ENCODE measurements at places on chromosomes 3 and 15.

DNA sequence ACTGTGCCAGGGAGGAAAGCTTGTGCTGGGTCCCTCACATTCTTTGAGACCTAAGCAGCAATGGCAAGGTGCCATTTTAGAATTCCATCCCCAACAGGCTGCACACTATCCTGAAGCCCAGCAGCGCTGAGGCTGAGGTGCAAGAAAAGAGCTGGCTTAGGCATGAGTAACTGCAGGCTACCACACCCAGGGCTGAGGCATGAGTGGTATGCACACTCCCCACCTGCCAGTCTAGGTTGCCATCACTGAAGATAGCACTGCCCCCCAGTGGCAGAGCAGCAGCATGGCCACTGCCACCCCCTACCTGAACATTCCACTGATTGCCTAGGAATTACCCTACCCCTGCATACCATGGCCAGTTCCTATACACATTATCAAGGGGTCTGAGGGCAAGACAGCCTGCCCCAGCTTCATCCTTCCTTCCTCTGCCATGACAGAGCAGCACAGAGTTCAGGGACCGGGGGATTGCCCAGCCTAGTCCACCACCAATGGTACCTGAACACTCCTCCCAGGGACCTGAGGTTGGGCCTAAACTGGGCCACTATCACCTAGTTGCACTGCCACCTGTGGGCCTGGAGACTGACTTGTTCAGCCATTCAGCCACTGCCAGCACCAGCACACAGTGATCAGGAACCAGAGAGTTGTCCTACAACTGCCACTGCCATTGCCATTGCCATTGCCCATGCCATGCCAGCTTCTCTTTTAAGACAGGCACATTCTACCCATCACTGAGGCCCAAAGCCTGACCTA, 129.8 kb downstream of the SATB1 start:
- DNase-seq, result peak; percentile 43

DNA sequence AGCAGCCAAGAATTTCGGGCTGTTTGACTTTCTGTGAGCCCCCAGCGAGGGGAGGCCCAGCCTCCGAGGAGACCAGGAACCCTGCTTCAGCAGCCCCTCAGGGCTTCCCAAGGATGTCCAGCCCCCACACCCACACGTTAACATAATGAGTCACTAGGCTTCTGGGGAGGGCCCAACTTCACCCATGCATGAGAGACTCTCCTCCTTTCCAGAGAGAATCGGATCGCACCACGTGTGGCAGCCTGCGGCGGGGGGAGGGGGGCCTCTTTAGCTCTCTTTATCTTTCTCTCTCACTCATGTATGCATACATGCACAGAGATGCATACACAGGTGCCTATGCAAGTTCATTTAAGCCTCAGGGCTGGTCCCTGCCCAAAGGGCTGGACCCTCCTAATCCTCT, 3.1 kb upstream of the AP2M1 start:
- DNase-seq, result no peak

DNA sequence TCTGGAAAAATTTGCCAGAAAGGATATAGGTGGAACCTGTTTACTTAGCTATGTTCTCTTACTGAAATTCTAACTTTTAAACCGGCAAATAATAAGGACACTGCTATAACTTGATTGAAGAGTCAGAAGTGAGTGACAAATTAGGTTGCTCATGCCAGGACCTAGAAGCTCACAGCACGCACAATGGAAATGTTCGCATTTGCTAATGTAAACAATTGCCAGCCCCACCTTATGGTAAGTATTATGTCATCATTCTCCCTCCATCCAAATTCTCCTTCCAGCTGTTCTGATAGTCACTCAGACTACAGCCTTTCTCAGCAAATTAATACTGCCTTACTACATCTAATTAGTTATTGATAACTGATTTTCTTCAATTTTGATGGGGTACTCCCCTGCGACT, 4.8 kb upstream of the STXBP5L start:
- no peak for DNase-seq

GRCh38 chr3:27533718-27534573, 49.8 kb upstream of the SLC4A7 start:
- DNase-seq, result no peak

DNA sequence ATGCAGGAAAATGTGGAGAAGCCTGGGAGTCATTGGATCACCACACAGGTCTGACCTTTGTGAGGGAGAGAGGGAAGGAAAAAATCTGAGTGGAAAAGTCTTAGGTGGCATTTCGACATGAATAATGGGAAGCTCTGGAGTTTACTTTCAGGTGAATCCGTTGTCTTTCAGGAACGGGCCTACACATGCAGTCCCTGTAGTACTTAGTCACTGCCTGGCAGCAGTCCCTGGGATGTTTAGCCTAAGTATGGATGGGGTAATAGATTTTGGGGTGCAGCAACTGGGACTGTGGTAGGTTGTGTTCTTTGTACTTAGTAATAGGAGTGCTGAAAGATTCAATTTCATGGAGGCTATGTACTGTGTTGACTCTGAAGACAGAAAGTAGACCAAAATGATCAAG, 227.5 kb upstream of the EPHA3 start:
- no peak for DNase-seq

DNA sequence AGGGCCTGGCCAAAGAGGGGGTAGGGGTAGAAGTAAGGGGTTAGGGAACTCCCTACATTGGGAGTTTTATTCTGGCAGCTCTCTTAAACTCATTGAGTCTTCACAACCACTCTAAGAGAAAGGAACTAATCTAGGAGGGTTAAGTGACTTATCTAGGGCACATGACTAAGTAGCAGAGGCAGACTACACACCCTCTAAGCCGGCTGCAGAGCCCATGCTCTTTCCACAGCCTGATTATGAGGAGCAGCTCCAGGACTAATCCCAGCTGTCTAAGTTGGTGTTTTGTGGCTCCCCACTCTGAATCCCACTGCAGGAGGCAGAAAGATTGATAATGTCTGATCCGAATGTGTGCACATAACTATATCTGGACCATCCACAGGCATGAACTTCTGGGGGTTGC, 374.6 kb downstream of the EPHB1 start:
- no peak for DNase-seq

DNA sequence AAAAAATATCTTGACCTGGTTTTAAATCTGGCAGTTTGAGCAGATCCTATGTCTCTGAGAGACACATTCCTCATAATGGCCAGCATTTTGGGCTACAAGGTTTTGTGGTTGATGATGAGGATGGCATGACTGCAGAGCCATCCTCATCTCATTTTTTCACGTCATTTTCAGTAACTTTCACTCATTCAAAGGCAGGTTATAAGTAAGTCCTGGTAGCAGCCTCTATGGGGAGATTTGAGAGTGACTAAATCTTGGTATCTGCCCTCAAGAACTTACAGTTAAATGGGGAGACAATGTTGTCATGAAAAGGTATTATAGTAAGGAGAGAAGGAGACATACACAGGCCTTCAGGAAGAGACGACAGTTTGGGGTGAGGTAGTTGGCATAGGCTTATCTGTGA, 14.5 kb downstream of the TIGIT start:
- DNase-seq, result no peak

GRCh38 chr3:188231456-188231855, 77.5 kb downstream of the LPP start:
- no peak for DNase-seq

GRCh38 chr15:49174902-49175301, 4.9 kb downstream of the GALK2 start:
- DNase-seq, result no peak

DNA sequence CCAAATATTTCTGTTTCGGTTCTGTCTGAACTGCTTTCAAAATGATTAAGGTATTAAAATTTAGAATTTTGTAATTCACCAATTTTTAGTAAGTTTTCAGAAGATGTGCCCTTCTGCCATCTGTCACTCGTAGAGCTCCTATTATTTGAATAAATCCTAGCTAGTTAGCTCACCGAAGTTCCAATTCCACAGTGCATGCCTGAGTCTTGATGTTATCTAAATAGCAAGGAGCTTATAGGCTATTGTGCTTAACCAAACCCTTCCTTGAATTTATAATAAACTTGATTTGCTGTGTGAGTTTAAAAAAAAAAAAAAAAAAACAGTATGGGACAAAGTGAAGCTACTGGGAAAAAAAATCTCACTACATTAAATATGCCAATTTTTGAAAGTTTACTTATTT, 18.7 kb downstream of the ATP13A3 start:
- DNase-seq, result no peak

- DNase-seq, result no peak
Observed at GRCh38 chr3:172018364-172018763, 21.0 kb upstream of the FNDC3B start.

- DNase-seq, result no peak
Observed at GRCh38 chr3:149894205-149894604, 76.5 kb downstream of the PFN2 start.

DNA sequence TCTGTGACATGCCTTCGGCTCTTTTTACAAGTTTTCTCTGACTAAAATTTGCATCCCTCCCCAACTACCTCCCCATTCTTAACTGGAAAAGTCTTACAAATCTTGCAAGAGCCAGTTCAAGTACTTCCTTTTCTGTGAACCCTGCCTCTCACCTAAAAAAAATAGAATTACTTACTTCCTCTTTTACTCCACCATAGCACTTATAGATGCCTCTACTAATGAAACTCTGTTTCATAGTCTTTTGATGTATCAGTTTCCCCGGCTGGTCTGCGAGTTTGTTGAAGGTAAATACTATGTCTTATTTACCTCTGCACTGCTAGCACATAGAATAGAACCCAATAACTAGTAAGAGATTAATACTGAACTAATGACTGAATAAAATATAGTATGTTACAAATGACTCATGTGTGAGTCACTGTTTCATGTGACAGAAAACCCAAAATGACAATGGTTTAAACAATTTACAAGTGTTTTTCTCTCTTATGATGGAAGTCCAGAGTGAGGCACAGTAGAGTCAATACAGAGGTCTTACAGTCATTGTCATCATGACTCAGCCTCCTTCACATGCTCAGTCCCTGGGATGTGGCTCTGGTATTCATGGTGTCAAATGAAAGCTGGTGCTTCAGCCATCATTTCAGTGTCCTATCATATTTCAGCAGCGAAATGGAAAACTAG, 393.5 kb downstream of the RSL24D1 start:
- DNase-seq, result no peak

GRCh38 chr15:96398776-96399175, 68.3 kb downstream of the NR2F2 start:
- no peak for DNase-seq

GRCh38 chr3:119293105-119293870, 895 bp upstream of the ARHGAP31 start:
- no peak for DNase-seq

DNA sequence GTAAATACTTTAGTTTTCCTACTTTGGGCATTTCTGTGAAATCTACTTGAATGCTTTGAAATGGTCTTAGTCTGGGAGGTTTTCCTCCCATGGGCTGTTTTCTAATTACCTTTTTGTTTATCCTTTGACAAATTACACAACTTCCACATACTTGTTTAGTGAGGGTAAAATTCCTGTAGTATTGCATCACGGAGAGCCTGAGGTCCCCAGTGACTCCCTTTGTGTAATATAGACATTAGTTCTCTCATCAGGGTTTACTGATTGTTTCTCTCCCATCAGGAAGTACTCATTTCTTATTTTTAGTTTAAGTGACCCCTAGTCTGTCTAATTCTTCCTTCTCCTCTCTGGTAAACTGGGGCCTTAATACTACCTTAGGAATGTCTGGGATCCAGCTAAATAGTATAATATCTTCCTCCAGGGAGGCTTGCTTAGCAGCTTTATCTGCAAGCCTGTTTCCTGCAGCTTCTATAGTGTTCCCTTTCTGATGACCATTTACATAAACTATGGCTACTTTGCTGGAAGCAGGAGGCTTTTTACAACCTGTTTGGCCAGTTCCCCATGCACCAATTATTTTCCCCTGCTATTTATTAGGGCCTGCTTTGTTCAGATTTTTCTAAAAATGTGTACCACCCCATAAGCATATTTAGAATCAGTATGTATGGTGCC, 87.2 kb upstream of the XCR1 start:
- DNase-seq, result no peak

- no peak for DNase-seq
Observed at GRCh38 chr15:85401108-85401774, 20.8 kb downstream of the AKAP13 start.

DNA sequence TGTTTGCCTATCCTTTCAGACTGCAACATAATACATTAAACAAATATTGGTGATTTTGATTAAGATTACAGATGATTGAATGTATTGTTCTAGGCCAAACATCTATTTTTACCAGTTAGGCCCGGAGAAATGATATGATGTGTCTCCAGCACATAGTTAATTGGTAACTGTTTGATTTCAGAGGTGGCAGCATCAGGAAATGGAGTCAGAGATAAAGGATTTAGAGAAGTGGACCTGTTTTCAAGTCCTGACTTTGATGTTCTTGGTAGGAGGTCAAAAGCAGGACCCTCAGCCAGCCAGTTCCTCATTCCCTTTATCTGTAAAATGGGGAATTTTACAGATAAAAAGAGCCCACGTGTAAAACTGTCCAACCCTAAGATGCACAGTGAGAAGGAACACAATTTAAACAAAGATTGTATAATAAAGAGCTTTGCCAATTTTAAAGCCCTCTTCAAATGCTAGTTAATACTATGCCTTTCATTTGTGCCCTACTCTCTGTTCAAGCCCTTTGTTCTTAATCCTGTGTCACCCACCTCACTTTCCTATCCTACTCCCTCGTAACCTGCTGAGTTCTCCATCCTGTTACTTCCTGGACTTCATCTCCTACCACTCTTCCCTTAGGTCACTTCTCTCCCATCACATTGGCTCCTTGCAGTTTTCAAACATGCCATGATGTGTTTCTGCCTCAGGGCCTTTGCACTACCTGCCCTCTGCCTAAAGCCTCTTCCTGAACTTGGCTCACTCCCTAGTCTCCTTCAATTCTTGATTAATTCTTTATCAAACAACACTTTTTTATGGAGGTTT, 2.5 kb downstream of the TMEM212 start:
- no peak for DNase-seq

DNA sequence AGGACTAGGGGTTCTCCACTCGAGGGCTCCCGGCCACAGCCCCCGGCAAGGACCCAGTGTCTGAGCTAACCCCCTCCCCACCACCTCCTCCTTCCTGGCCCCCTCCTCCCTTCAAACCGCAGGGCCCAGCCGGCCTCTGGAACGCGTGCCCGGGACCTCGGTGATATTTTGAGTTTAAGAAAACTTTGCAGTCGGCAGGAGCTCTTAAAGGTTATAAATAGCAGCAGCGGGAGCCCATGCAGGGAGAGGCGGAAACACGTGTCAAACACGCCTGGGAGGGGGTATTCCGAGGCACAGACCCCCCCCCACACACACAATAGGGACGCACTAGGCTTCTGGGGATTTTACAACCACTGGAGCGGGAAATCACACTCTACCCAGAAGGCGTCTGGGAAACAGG, 3.1 kb upstream of the PTH1R start:
- DNase-seq, result no peak

- DNase-seq, result peak; percentile 90
Observed at GRCh38 chr15:66851311-66852063, 149.5 kb downstream of the SMAD6 start.

DNA sequence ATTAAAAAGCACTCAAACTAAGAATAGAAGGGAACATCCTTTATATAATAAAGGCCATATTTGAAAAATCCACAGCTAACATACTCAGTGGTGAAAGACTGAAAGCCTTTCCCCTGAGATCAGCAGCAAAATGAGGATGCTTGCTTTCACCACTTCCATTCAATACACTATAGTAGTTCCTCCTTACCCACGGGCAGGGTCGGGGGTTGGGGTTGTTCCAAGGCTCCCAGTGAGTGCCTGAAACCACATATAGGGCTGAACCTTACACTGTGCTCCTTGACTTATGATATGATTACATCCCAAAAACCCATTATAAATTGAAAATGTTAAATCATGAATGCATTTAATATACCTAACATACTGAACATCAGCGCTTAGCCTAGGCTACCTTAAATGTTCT, 37.7 kb downstream of the ALDH1L1 start:
- no peak for DNase-seq
